ENCODE measurements at places on chromosomes 12 and 14.

DNA sequence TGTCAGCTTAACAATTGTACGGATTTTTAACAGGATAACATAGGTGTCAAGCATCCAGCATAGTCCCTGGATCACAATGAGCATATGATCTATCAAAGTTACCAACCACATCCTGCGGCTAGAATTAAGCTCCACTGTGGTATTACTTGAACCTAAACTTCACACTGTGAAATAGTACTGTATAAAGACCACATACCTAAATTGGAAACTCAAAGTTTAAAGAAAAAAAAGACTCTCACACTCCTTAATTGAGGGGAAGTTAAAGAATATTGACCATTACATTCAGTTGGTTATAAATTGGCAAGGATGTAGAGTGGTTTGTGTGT, 133.0 kb upstream of the PZP start:
- no peak for DNase-seq

- no peak for DNase-seq
Measured at GRCh38 chr12:29625359-29625953, 128.0 kb upstream of the OVCH1 start.

DNA sequence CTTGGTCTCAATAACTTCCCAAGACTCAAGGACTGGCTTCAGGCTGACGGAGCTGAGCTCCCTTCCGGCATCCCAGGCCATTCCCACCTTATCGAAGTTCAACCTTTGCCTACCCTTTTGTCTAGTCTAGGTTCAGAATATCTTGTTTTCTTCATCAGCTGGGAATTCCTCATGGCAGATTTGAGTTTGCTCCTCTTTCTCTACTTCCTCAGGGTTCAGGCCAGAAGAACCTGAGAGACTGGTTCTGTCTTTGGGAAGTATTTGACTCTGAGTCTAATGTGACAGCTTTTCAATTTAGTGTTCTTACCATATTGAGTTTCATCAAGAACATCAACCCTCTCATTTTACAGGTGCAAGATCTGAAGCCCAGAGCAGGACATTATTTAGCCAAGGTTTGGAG, 2.1 kb downstream of the BIN2 start:
- no peak for DNase-seq

DNA sequence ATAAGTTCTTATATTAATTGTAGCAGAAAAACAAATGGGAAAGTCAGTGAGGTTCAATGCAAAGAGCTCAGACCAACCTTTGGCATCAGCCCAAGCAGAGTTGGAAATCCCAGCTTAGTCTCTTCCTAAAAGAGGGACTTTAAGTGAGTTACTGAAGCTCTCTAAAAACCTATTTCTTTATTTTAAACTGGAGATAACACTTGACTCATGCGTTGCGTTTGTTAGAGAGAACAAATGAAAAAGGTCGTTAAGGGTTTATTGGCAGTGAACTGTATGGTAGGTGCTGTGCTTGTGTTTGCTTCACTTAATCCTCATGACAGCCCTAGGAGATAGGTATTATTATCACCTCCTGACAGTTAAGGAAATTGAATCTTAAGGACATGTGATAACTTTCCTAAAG, 396.5 kb downstream of the RAD51B start:
- DNase-seq = no peak

DNA sequence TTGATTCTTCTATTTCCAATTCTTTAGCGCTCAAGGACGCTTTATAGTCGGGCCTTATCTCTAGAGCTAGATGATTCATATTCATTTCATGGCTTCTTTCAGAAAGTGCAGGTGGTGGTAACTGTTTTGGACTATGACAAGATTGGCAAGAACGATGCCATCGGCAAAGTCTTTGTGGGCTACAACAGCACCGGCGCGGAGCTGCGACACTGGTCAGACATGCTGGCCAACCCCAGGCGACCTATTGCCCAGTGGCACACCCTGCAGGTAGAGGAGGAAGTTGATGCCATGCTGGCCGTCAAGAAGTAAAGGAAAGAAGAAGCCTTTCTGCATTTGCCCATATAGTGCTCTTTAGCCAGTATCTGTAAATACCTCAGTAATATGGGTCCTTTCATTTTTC, 241.9 kb downstream of the PAWR start:
- no peak for DNase-seq

DNA sequence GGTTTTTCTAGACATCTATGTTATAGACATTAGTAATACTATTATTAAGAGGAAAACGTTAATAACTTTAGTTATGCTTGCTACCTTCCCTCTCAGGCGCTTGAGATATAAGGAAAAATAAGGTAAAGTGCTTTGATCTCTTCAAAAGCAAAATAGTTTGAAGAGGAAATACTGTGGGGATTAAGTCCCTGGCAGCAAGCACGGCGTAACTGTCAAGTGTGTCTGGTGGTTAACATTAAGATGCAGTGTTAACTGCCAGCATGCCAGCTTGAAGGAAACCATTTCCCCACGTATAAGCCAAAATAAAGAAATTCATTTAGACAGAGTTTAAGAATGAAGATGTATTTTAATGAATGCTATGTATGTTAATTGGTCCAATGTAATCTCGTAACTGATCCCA, 31.8 kb downstream of the PELI2 start:
- no peak for DNase-seq

- DNase-seq = no peak
Measured at GRCh38 chr12:123645878-123646277, 12.2 kb downstream of the GTF2H3 start.

GRCh38 chr14:55109836-55110235, 19.2 kb upstream of the LGALS3 start:
- DNase-seq = no peak

DNA sequence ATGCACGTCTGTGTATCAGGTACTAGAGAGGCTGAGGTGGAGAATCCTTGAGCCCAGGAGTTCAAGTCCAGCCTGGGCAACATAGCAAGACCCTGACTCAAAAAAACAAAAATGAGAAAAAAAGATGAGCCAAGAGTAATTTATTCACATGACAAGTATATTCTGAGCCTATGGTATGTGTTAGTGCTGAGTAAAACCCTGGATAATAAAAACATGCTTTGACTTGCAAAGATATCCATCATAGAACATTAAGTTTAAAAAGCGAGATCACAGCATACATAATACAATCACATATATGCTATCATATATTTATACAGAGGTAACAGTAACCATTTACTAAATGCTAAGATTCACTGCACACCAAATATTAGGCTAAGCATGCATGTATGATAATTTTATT, 23.9 kb upstream of the SLC10A1 start:
- DNase-seq = no peak

GRCh38 chr12:110677982-110678381, 10.9 kb downstream of the HVCN1 start:
- DNase-seq = no peak

GRCh38 chr12:3542156-3542555, 51.2 kb downstream of the PRMT8 start:
- no peak for DNase-seq

DNA sequence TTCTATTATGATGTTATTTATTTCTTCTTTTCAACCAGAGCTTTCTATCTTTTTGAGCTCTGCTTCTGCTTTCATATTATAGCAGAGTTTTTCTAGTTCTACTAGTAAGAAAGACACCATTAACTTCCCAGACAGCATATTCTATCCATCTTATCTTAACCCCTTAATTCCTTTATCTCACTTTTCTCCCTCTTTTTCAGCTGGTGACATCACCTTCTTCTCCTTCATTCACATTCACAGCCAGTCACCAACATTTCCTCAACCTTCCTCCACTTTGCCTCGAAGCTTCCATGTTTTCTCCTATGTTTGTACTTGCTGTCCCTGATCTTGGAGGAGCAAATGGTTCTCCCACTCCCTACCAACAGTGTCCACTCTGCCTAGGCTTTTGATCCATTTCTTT, 3.5 kb upstream of the CSRP2 start:
- DNase-seq = no peak

- DNase-seq = no peak
Measured at GRCh38 chr14:99921425-99921824, 128.2 kb downstream of the EML1 start.

GRCh38 chr12:6735448-6736191, 11.8 kb downstream of the COPS7A start:
- DNase-seq = no peak

DNA sequence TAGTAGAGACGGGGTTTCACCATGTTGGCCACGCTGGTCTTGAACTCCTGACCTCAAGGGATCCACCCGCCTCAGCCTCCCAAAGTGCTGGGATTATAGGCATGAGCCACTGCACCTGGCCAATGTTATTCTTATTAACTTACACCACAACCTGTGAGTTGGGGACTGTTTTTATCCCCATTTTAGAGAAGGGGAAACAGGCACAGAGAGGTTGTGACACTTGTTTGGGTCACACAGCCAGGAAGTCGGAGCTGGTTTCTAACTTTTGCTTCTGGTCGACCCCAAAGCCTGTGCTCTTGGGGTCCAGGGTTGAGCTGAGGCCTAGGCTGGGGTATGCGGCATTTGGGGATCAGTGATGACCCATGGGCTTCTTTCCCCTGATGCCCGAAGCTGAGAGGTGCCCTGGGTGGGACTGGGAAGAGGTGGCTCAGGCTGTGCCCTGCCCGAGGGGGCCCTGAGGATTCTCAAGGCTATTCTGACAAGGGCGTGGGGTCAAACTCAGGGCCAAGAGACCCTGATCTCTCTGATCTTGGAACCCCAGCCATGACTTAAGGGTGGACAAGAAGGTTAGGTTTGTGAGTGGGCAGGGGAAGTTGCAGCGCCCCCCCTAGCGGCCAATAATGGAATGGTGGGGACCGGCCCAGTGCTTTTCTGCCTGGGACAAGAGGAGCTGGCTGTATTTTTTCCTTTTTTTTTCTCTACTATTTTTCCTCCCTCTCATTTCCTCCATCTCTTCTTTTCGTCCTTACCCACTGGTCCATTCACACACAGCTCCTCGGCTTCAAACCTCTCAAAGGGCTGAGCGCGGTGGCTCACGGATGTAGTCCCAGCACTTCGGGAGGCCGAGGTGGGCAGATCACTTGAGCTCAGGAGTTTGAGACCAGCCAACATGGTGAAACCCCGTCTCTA, 3.0 kb downstream of the SDSL start:
- DNase-seq = no peak

GRCh38 chr14:52338051-52338681, 24.1 kb downstream of the PTGER2 start:
- DNase-seq = no peak

DNA sequence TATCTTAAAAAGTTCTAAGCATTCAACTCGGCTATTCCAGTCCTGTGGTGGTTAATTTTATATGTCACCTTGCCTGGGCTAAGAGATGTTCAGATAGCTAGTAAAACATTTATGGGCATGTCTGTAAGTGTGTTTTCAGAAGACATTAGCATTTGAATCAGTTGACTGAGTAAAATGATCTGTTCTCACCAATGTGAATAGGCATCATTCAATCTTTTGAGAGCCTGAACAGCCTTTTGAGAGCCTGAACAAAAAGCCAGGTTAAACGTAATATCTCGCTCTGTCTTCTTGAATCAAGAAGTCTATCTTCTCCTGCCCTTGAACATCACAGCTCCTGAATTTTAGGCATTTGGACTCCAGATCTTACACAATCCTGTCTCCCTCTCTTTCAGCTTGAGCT, 1266.1 kb downstream of the LRFN5 start:
- DNase-seq = no peak

- DNase-seq = no peak
Measured at GRCh38 chr12:13146336-13146938, 43.0 kb upstream of the GSG1 start.

DNA sequence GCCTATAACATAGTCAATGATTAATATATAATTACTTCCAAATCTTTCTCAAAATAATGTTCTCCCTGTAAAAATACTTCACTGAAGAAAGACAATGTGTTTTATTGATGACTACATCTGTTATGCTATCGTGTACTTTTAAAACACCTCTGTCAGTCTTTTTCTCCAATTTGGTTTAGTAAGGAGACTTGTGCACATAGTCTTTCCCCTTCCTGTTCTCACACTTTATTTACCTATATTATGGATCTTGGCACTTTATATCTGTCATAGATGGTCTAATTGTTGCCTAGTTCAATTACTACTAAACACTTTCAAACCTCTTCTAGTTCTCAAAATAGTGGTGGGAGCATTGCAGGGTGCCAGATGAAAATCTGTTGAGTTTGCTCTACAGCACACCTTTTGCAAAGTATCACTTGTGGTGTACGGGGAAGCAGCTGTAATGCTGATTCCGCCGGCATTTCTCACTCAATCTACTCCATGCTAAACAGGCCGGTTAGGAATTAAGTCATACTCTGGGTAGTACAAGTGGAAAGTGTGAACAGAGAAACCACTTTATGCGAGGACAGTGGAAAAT, 1.1 kb upstream of the INSM2 start:
- no peak for DNase-seq

DNA sequence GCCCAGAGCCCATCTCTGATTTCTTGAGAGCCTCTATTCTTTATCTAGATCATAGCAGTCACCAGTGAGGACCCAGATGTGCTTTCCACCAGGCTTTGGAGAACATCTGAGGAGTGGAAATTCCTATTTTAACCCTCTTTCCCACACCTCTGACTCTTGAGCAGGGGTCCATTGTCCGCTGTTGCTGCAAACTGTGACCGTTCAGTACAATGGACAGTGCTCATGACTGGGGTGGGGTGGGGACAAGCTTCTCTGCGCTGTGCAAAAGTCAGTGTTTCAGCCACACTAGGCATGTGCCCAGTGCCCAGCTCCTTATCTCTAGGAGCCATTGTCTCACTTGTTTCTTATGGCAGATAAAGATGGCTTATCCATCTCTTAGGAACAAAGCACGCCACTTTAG, 16.9 kb upstream of the KRT7 start:
- DNase-seq = no peak

GRCh38 chr14:23571701-23572523, 4.3 kb upstream of the AP1G2 start:
- DNase-seq = no peak

DNA sequence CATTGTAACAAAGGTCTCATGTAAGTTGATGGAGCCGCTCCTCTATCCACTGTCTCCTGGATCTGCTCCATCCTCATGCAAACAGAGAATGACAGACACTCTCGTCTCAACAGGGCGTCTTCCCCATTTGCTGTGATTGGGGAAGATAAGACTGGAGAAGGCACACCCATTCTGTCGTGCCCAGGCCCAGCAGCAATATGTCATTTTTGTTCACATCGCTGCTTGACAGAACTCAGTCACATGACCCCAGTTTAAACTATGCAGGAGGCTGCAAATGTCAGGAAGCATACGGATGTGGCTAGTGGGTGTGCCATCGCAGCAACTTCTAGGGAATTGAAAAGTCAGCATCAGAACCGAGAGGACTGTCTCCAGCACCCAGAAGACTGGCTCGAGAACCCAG, 290.5 kb downstream of the TMEM132D start:
- DNase-seq = no peak

DNA sequence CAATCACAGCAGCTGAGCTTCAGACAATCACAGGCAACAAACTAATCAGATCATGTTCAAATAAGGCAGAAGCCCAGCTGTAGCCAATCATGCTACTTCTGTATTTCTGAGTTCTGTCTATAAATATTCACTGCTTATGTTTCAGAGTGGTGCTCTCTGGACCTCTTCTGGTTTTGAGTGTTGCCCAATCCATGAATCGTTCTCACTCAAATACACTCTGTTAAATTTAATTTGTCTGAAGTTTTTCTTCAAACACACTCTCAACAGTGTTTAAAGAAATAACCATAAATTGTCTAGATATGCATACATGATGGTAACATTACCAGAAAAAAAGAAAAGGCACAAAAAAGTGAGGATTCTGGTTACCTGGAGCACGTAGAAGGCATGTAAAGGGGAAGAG, 77.9 kb upstream of the BBS10 start:
- DNase-seq = no peak

All from NCI-H1048 (cell line).